ENCODE measurements at places on chromosomes 2 and 18.
A peak's percentile ranks its signal among the peaks of the same experiment; 100 is the strongest.

DNA sequence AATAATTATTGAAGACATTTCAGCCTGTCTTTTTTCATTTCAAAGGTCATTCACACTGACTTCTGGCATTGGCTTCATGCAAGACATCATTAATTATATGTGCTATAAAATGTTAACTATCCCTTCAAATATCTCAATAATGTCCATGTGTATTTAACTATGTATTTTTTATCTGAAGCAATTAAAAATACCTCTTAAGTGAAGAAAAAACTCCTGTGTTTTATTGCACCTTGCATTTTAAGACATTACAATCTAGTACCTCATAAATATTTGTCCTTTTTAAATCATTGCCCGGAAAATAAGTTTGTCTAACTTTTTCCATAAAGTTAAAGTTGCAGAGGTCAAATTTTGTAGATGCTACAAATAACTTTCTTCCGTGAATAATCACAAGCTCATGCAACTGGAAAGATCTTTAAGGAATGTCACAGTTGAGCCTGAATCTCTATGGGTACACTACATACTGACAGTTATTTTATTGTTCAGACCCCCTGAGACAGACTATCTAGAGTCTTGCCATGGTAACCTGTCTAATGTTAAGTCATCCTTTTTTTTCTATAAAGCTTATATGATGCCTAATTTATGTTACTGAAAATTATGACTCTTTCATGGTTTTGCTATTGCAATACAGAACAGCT is 38.4 kb upstream of the COBLL1 start:
- no peak for DNase-seq

- no peak for DNase-seq
Observed at GRCh38 chr2:231522418-231523180, 7.6 kb downstream of the NMUR1 start.

GRCh38 chr2:193428336-193428818 is 1233.6 kb upstream of the TMEFF2 start:
- no peak for DNase-seq

GRCh38 chr2:207694811-207695281 is 16.6 kb upstream of the CCNYL1 start:
- DNase-seq: no peak

GRCh38 chr2:108938077-108938710 is 50.8 kb downstream of the EDAR start:
- DNase-seq: no peak

DNA sequence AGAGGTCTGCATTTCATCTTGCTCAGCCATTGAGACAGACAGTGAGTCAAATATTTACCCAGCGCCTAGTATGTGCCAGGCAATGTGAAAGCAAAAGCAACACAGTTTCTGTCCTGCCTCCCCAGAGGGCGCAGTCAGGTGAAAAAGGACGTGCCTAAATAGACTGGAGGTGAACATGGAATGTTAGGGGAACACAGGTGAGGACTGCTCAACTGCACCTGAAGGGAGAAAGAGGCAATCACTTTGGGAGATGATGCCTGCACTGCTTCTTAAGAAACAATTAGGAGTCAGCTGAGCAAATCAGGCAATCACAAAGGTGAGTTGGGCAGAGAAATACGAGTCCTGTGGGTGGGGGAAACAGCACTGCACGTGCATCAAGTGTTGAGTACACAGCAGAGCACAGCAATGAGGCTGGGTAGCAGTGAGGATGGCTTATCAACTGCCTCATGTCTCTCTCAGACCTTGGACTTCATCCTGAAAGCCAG is 218.3 kb upstream of the SMAD7 start:
- DNase-seq: no peak

- no peak for DNase-seq
Observed at GRCh38 chr18:45317948-45318640, 297.2 kb upstream of the SLC14A2 start.

DNA sequence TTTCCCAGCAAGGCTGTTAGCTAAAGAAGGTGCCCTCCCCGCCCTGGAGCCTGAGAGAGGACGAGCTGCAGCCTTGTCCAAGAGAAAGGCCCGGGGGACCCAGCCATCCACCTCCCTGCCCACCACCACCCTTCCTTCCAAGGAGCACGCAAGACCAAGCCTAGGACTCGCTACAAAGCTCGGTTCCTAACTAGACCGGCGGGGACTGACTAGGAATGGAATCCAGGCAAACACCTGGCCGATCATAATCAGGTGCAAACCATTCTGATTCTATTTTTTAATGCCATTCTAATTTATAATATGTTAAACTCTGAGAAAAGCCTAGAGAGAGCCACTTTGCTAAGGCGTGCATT is 19.7 kb upstream of the TUBB6 start:
- no peak for DNase-seq

- no peak for DNase-seq
Observed at GRCh38 chr2:217751192-217751591, 251.6 kb downstream of the TNS1 start.

DNA sequence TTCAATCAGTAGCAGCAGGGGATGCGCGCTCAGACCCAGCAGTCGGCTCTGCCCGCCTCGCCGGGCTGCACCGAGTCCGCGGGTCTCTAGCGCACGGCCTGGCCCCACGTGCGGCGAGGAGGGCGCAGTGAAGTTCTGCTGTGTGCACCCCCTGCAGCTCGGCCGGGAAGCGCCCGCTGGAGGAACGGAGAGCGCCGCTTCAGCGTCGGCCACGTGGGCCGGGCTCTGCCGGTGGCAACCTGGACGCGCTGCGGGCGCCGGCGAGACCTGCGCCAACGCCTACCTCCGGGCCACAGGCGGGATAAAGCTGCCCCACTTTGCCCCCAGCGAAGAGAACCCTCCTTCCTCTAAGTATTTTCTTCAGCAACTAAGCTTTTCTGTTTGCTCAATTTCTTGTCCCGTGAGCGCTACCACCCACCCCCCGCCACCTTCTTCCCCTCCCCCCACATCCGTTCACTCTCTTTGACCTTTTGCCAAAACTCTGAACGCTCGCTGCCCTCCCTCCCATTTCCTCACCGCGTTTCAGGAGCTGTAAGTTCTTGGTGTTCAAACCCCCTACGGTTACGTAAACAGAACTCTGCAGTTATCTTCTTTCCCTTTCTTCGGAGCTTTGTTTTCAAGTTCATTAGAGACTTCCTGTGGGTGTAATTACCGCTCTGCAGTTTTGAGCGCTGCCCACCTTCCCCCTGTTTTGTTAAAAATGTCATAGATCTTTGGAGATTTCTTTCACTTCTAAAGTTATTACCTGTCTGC is 42.6 kb upstream of the EDAR start:
- DNase-seq: peak; percentile 51

DNA sequence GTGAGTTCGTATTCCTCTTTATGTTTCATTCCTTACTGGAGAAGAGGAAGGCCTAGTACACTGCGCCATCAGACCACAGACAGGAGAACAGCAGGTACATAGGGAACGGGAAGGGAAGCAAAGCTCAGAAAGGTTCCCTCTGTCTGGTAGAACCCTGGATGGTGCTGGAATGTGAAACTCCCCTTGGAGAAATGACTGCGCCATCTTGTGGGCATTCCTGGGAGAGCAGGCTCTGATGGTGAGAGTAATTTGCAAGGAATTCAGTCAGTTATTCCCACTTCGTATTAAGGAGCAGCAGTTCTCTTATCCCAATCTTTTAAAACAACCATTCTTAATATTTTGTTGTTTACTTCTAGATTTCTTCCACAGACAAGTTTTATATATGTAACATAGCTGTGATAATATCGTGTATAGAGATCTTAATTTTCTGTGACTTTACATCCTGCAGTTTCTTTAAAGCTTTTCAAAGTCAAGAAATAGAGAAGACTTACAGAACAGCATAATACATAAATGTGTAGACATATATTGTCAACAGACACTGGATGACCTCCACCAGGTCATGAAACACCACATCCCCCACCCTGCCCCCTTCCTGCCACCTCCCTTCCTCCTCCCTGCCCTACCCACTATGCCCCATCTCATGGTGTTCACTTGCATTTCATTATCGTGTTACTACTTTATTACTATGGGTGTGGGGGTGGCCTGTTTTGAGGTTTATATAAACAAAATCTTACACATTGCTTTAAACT is 83.9 kb downstream of the ARHGEF4 start:
- peak; percentile 21 for DNase-seq

- no peak for DNase-seq
Observed at GRCh38 chr2:99461828-99462483, 27.9 kb downstream of the REV1 start.

DNA sequence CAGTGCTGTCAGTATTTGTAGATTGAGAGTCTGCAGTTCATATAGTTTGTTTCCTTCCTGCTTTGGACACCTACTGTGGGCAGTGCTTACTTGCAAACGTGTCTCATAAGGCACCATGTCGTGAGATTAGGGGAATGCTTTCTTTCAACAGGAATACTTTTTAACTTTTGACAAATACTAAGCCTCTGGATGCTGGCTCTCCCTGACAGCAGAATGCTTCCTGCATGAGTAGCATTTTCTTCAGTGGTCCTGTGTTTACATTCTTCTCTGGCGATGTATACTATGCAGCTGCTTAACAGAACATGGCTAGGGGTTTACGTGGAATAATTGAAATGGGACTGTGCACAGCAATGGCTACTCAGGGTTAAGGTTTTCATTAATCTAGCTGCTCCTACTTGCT is 807.5 kb downstream of the MBD2 start:
- DNase-seq: no peak

DNA sequence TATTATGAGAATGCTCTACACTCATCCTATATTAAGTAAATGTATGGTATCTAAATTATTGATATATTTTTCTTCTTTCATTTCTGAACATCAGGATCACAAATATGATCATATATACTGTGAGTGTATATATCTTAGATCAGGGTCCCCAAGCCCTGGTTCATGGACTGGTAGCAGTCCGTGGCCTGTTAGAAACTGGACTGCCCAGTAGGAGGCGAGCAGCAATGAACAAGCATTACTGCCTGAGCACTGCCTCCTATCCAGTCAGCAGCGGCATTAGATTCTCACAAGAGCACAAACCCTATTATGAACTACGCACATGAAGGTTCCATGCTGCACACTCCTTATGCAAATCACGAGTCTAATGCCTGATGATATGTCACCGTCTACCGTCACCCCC is 1247.1 kb upstream of the NXPH2 start:
- DNase-seq: no peak

- no peak for DNase-seq
Observed at GRCh38 chr2:174627216-174627615, 29.6 kb upstream of the WIPF1 start.

GRCh38 chr18:56716692-56717146 is 65.6 kb downstream of the WDR7 start:
- no peak for DNase-seq

GRCh38 chr2:202449344-202449743 is 73.2 kb downstream of the BMPR2 start:
- DNase-seq: no peak

DNA sequence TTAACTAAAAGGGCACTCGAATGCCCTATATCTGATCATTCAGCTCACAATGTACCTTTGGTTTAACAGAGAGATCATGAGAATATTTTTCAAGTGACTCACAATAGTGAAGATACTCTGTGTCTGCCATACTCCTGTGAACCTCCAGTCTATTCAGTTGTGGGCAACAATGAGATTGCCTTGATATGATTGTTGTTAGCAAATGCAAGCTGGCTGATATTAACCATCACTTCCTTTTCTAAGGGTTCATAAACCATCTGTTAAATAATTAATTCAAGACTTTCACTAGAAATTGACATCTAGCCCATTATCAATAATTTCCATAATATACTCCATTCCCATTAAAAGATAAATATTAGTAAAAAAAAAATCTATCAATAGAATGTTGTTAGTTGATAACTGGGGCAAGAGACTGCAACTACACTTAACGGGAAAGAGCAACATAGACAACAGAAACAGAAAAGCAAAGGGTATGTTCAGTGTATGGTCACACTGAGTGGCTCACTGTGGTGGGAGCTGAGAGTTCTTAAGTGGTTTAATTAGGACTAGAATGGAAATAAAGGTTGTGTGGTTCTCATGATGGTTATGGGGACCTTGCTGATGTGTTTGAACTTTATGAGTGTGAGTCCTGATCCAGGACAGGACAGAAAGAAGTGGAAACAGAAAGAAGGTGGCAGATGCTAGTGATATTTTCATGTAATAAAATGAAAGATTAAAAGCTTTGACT is 11.9 kb downstream of the IL18RAP start:
- no peak for DNase-seq

- DNase-seq: no peak
Observed at GRCh38 chr2:163771596-163771995, 35.8 kb upstream of the FIGN start.

GRCh38 chr2:170821531-170822289 is 5.0 kb downstream of the GAD1 start:
- no peak for DNase-seq

DNA sequence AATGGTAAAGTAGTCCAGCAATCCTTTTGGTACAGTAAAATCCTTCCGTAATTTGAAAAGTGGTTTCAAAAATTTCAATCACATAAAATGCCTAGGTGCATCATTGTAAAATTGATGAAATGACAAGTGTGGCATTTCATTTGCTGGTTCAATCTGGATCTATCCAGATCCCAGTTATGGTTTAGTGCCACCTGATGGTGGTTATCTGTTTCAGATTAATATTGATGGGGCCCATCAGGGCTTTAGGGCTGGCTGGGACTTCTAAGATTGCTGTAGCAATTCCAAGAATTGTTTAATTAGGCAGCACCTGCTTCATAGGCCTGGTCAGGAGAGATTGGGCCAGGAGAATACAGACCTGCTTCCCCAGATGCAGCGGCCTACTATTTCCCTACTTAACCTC is 55.5 kb upstream of the PIK3C3 start:
- no peak for DNase-seq

GRCh38 chr2:48961009-48961408 is 193.3 kb downstream of the FSHR start:
- no peak for DNase-seq

- DNase-seq: no peak
Observed at GRCh38 chr2:8000870-8001269, 681.0 kb upstream of the ID2 start.

GRCh38 chr18:55819448-55819847 is 231.5 kb upstream of the TCF4 start:
- no peak for DNase-seq

DNA sequence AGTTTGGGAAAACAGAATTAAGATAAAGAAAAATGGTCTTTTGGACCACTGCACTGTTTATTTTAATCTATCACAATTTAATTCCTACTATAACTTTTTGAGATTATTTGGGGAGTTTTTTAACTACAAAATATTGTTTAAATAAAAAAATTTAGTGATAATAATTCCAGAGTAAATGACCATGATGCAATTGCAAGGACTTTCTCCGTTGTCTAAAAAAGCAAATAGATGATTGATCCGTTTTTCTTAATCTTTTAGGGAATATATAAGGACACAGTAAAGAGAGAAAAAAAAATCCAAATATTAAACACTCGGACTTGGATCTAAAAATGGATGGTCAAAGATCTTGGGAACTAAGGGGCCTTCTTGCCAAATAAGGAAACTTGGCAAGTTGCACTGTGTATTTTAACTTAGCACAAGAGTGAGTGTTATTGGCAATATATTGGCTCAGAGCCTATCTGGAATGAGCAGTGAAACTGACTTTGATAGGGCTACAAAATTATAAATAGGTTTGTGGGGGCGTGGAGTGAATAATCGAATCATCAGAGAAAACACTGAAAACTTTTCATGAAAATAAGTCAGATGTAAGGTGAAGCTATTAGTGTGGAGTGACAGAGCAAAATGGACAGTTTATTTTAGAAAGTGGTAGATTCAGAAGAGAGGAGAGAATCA is 2.0 kb downstream of the MAP3K20 start:
- DNase-seq: no peak
